ENCODE measurements at places on chromosomes 6 and 20.

DNA sequence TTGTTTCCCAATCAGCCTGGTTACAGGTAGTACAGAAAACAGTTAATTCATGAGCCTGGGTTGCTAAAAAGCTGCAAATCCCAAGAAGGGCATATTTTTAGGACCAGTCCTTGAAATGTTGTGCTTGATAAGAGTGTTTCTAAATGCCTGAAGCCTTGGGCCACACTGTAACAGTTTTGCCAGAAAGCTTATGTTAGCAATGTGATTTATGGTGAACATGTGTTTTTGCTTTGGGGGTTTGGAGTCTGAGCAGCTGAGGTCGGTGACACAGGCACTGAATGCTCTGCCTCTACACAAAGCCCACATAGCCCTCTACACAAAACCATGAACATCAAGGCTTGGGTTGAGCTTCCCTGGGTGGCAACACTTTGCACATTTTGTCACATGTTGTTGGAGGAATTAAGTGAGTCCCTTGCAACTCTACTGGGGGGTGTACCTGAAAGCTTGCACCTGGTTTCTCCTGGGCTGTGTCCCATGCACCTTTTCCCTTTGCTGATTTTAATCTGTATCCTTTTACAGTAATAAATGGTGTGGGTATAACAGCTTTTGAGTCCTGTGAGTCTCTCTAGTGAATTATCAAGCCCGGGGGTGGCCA lies 22.2 kb downstream of the AHI1 start:
- DNase-seq = no peak

DNA sequence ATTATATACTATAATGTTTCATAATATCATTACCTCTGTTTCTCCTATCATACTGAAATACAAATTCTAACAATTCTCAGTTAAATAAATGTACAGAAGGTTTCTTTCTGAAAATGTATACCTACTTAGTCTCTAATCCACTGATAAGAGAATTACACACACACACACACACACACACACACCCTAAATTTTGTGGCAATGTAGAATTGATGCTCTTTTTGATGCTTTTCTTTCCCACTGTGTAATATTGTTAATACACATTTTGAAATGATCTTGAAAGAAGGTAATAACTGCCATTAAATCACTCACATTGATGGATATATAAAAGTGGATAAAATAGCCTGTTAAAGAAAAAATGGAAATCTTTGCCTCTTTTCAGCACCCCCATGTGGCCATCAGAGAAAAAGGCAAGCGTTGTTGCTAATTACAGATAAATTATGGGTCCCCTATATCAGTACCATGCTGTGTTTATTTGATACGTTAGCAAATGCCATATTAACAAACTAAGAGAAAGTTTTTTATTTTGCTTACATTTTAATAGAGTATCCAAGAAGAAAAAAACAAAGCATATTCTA lies 76.6 kb upstream of the VGLL2 start:
- DNase-seq = no peak

DNA sequence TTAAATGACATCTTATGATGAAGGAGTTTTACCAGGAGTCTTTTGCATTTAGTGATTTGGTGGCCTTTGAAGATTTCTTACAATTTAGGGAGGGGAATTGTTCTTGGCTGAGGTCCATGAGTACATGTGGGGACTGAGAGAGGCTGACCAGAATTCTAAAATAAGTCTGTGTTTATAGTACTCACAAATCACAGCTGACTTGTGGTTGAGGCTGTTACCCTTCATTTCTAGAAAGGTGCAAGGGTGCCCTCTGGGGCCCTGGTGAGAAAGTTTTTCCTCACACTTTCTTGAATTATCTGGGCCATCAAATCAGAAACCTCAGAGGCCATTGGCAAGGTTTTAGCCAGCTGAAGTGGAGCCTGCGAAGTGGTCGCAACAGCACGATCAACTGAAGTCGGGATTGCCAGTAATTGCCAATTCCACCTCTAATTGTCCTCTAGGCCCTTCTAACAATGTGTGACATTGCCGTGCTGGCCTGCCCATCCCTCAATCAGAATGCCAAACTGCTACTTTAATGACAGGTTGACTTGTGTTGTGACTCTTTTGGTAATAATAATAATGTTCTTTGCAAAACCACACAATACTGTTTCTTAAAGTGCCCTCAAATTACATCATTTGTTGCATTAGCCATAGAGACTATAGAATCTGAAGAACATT lies 221.6 kb downstream of the OGFRL1 start:
- no peak for DNase-seq

DNA sequence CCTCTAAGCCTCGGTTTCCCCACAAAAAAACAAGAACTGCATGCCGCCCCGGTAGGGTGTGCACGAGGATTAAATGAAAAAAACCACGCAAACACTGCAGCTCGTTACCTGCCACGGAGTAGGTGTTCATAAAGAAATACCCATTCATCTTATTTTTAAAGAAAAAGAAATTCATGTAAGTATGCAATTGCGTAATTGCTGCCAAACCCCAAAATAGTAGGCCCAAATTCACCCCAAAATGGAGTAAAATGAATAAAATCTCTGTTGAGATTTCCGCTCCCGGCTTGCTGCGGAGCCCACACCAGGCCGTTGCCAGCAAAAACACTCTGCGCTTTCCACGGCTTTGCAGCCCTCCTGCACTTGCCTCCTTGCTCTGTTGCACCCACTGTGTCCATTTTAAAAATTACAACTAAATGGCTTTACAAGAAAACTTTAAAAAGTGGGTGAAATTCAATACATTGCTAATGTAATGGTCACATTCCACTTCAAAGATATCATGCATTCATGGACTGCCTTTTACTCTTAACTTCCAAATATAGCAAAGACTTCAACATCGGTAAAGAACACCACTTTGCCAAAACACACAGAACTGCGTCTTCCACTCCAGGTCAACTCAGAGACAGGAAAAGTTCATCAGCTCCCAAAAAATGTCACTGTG lies 125.0 kb downstream of the ZMYND8 start:
- DNase-seq = no peak

GRCh38 chr20:61414455-61414991 lies 162.5 kb downstream of the CDH4 start:
- no peak for DNase-seq

- DNase-seq = no peak
These were observed 21.9 kb downstream of the BTBD9 start for GRCh38 chr6:38617856-38618255.

GRCh38 chr20:22825546-22825945 lies 209.6 kb upstream of the SSTR4 start:
- no peak for DNase-seq

DNA sequence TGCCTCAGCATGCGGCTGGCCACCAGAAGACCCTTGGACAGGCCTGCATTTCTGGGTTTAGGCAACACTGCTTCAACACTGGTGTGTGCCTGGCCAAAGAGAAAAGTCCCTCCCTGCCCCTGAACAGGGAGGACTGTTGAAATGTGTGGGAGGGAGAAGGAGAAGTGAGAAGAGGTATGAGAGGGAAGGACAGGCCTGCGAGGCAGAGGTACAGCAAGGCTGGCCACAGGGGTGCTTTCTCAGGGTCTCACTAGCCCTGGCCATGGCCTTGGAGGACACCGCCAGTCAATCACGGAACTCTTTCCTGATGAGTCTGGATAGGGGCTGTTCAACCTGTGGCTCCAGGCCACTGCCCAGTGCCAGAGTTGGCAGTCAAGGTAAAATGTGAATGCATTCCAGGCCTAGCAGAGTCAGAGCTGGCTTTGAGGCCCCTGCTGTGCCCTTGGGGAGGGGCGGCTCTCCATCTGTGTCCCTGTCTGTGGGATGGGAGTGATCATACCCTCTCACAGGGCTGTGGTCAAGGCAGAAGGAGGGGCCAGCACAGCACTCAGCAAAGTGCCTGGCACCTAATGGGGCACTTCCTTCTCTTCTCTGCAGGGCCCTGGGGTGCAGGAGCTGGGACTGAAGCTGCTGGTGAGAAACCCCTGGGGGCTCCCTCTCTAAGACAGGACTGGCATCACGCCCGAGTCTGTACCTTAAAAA lies 43.2 kb upstream of the CDH22 start:
- no peak for DNase-seq

DNA sequence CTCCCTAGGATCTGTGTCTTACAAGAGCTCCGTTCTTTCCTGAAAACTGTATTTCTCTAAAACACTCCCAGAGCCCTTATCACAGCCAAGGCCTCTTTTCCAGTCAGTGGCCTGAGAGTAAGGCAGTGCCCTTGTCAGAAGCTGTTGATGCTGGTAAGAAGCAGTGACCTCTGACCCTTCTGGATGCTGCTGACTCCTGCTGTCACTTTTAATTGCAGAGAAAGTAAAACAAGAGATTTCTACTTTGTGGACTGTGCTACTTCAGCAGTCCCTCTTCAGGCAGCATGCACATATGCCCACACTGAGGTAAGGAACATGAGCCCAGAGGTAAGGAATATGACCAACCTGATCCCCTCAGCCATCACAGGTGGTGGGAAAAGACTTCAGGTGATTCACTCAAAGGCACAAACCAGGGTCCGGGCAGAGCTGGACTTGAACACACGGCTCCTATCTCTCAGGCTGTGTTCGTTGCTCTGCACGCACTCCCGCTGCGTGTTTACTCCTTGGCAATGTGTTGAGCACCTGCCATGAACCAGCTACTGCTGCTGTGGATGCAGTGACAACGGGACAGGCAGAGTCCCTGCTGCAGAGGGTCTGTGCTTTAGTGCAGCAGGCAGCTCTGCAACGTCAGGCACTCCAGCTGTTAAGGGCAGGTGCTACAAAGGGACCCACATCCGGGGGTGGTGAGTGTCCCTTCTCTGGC lies 201.9 kb upstream of the CST7 start:
- no peak for DNase-seq

DNA sequence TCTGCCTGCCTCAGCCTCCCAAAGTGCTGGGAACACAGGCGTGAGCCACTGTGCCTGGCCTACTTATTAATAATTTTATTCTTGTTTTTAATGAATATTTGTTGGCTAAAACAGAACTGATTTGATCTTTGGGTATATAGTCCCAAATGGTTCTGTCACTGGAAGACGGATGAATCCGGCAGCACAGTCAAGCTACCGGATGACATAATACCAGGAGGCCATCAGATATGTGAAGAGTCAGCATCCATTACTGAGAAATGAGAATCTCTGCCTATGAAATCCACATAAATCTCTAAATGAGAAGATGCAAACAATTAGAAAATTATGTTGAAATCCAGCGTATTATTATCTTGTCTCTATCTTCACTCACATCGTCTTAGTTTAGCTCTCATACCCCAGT lies 263.0 kb downstream of the EYA4 start:
- DNase-seq = no peak

DNA sequence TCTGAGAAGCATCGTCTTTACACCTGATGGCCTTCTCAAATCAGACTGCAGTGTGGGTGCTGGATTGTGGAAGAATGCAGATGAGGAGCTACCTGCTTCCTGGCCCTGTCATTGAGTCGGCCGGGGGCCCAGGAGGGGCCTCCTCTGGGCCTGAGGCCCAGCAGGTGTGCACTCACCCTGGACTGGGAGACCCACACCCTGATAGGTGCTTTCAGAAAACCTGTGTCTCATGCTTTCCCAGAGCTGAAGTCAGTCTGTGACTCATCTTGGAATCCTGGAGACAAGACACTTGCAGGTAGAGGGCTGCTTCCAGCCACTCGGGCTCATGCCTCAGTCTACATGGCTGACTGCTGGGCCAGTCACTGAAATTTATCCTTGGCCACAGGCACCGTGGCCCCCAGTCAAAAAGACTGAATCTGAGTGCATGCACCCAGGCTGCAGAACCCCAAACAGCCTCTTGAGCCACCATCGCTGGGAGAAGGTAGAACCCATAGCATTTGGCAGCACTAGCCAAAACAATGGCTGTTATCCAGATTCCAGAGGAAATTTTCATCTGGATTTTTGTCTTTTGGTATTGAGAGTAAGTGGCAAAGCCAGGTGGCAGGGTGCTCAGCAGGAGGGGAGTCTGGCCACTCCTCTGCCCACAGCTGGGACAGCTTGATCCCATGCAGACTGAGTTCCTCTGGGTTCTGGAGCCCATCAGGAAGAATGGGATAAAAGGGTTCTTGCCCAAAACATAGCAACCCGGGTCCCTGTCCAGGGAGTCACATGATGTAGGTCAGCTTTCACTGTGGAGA lies 182.0 kb upstream of the CST7 start:
- no peak for DNase-seq

GRCh38 chr6:119043783-119044182 lies 34.7 kb downstream of the FAM184A start:
- DNase-seq = no peak

GRCh38 chr6:25953733-25954132 lies 8.9 kb upstream of the TRIM38 start:
- no peak for DNase-seq

GRCh38 chr20:61719691-61720347 lies 345.9 kb downstream of the TAF4 start:
- DNase-seq = peak; percentile 22

DNA sequence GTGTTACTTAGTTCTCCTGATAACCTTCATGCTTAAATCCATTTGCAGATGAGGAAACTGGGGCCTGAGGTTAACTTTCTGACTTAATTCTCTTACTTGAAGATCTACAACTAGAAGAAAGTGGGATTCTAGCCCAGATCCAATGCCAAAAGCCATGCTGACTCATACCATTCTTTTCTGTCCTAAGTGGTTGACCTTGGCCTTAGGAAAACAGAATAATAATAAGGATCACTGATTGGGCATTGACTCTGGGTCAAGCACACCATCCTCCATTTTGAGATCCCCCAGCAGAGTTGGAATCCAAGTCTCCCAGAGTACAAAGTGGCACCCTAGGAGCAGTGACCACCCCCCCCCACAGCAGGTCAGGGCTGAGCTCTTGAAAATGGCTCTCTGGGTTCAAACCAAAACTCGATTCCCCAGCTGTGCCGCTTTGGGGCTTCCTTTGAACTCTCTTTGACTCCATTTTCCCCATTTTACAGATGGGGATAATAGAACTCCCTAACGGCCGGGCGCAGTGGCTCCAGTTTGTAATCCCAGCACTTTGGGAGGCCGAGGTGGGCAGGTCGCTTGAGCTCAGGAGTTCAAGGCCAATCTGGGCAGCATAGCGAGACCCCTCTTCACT lies 12.8 kb upstream of the ZNF217 start:
- DNase-seq = no peak

DNA sequence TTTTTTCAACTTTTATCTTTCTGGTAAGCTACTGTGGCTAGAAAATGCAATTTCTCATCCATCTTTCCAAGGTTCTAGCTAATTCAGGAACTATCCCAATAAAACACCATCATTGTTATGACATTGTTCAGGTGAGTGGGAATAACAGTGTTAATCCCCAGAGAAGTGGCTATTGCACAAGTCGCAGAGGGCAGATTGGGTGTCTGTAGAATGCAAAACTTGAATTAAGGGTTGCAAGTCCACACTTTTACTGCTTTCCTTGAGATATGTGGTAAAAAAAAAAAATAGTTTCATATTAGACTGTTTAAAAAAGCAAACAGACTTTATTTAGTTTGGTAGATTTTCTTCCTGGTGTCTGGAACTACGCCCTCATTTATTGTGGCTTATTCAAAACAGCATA lies 41.1 kb upstream of the PRDM1 start:
- DNase-seq = no peak
